Stomach (tissue), 19 donors: ENCODE measurements at places on chromosomes 4 and X. TPM values are rescaled to one million over a fixed set of nuclear protein-coding genes. Genes with fewer than 3 reads are reported as not detected.
A peak's percentile ranks its signal among the peaks of the same experiment; 100 is the strongest.

GRCh38 chr4:177190995-177191580 is 118.6 kb upstream of the NEIL3 start:
- DNase-seq: peak; percentile 18

- peak; percentile 35 for DNase-seq
These were observed 21.3 kb upstream of the SULT1E1 start for GRCh38 chr4:69881173-69881773.

DNA sequence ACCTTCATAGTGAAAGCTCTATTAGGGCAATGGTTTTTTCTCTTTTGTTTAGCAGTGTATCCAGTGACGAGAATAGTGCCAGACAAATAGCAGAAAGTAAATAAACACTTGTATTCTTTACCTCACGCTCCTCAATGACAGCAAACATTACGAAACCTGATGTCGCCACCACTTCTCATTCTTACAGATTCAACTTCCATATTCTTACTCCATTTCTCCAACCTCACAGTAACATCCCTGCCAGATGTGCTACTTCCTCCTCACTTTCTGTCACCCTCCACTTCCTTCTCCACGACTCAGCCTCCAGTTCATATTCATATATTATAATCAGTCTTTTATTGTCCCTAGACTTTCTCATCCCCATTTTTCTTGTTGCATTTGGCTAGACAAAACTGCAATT is 1956.2 kb upstream of the AGA start:
- peak; percentile 2 for DNase-seq

GRCh38 chrX:148609515-148610327 is 109.3 kb downstream of the AFF2 start:
- DNase-seq: no peak

- DNase-seq: no peak
These were observed 58.3 kb downstream of the MID1IP1 start for GRCh38 chrX:38859602-38860001.

- no peak for DNase-seq
These were observed 118.7 kb downstream of the ZIC3 start for GRCh38 chrX:137684591-137684990.

- DNase-seq: peak; percentile 64
These were observed 250 bp downstream of the USP9X start for GRCh38 chrX:41085512-41085877.

- no peak for DNase-seq
These were observed 25.6 kb downstream of the NR0B1 start for GRCh38 chrX:30283456-30284200.

- no peak for DNase-seq
These were observed 224.4 kb downstream of the CLCN4 start for GRCh38 chrX:10381193-10381592.

DNA sequence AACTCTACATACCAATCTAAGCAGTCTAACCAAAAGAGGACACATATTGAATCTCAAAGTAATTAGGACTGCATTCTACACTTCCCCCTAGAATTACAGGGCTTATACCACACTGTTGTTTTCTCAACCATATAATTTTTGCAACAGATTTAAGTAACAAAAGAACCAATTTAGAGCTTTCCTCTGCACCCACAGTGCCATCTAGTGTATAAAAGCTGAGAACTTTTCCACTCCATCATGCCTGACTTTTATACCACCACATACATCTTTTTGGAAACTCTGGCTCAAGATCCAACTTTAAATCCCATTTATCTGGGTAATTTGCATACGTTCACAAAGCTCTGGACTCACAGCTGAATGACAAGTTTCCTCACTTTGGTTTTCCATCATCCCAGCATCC is 99.5 kb downstream of the EFHC2 start:
- DNase-seq: no peak

DNA sequence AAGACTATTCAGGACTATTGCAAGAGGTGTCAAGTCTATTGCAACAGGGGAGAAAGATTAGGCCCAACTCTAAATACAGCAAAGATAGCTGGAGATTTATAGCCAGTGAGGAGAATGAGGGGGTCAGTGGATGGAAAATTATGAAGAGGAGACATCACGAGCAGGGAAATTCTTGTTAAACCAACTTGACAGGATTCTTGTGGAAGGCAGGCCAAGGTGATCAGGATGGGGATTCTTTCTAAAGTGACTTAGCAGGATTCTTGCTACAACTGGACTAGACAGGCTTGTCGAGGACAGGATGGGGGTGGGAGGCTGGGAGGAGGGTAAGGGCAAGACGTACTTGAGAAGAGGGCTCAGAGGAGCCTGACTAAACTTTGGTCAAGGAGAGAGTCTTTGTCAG is 89.0 kb downstream of the PHEX start:
- DNase-seq: no peak

- no peak for DNase-seq
These were observed 36.4 kb downstream of the HTRA3 start for GRCh38 chr4:8305851-8306471.

DNA sequence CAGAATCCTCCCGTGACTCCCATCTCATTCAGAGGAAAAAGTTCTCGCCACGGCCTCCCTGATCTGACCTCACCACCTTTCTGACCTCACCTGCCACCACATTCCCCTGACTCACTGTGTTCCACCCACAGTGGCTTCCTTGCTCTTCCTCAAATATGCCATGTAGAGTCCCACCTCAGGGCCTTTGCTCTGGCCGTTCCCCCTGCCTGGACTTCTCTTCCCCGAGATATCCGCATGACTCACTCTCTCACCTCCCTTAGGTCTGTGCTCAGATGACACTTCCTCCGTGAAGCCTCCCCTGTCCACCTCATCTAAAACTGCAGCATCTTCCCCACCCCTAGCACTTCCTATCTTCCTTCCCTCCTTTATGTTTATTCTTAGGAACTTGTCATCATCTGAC is 7.2 kb upstream of the TSPYL2 start:
- no peak for DNase-seq

- peak; percentile 37 for DNase-seq
These were observed 110.0 kb upstream of the EDNRA start for GRCh38 chr4:147370881-147371280.

- no peak for DNase-seq
These were observed 78.3 kb upstream of the UNC5C start for GRCh38 chr4:95627024-95627605.

DNA sequence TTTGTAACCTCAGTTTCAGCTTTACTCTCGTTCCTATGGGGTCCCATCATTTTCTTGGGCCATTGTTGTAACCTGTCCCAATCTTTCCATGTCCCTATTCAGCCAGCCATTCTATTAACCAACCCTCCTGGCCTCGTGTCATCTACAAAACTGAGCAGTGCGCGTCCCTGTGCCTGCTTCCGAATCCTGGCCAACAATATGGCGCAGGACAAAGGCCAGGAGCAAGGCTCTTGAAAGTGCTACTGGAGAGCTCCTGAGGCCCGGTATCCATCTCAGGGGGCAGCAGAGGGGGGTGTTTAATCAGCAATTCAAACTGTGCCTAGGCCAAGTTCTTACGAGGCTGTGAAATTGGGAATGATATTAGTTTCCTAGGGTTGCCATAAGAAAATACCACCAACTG is 41.2 kb upstream of the APLN start:
- no peak for DNase-seq

- no peak for DNase-seq
These were observed 24.4 kb downstream of the PPP2R3B start for GRCh38 chrX:362351-362750.

DNA sequence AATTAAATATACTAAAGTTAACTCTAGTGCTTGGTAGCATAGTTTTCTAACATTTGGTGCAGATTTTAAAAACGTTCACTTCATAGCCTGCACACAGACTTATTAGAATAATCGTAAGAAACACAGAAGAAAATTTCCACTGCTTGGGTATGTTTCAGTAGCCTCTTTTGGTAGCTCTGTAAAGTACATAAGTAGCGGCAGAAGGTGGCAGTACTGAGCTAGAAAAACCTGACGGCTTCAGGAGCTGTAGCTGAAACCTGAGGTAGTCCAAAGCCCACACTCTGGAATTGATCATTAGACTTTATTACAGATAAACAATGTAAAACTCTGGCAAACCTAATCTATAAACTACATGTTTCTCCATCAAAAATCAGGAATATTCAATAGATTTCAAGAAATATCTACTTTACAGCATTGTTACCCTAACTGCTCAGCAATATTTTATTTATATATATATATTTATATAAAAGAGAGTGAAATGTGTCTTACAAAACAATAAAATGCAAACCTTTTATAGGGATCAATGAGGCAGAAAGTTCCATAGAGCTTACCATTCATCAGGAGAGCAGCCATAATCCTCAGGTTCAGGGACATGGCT is 88.2 kb downstream of the ATP8A1 start:
- DNase-seq: peak; percentile 69

GRCh38 chr4:2902126-2902525 is 58.5 kb downstream of the ADD1 start:
- DNase-seq: no peak

DNA sequence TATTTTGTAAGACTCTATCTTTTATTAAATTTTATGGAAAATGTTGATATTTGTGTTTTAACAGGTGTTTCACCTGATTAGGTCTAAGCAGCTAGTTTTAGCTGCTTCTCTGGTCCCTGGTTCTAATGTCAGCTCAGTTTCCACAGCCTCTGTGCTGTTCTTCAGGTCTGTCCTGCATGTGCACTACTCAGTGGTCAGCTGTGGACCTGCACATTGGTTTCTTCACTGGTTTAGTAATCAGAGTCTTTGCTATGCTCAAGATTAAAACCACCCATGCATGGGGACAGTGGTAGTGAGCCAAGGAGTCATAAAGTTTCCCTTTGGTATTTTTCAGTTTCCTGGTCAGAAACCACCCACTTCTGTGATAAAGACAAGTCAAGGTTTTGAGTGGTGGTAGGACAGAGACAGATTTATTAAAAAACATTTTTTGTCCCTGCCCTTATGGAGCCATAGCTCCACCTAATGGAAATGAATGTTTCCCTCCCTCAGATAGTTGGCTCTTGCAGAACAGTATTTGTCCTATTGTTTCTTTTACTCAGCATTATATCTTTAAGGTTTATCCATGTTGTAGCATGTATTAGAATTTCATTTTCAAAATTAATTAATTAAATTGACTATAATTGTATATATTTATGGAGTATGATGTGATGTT is 36.8 kb upstream of the VBP1 start:
- no peak for DNase-seq

DNA sequence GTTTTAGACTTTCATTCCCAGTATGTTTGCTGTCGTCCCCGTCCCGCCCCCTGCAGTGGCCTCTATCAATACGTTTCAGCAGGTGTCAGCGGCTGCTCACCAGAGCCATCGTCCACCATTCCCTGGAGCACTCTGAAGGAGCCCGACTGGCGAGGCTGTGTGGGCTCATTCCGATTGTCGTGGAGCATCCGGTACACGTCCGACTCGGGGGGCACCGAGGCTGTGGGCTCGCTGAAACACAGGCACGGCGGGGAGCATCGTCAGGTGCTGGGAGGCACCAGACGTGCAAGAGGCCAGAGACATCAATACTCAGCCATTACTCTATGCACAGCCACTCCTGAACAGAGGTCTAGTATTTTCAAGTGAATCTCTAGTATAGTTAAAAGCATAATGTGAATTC is 28.9 kb downstream of the PDLIM3 start:
- DNase-seq: no peak

DNA sequence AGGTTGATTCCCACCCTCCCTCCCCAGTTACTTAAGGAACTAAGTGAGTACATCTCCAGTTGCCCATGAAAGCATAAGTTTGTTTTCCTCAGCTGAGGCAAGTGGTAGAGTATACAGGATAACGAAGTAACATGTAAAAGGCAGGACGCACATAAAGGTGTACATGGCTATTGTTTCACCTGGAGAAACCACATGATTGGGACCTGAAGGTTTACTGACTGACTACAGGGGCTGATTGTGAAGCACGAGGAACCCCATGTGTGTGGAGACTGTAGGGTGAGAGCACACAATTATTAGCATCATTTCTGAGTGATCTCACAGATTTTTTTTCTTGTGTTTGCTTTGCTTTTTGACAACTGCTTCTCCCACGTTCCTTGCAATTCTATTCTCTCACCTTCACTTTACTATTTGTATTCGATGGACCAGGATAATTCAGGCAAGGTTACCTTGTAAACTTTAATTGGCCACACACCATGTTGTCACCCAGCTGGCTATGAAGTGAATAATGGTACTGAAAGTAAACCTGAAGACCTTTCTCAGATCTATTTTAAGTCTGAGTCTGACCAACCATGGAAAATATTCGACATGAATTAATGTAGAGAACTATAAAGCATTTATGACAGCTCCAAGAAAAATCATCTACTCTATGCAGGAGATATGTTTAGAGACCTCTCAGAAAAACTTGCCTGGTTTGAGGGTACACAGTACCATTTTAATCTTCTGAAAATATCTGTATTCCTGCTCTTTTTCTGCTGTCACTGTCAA is 102.5 kb upstream of the MYOZ2 start:
- no peak for DNase-seq

DNA sequence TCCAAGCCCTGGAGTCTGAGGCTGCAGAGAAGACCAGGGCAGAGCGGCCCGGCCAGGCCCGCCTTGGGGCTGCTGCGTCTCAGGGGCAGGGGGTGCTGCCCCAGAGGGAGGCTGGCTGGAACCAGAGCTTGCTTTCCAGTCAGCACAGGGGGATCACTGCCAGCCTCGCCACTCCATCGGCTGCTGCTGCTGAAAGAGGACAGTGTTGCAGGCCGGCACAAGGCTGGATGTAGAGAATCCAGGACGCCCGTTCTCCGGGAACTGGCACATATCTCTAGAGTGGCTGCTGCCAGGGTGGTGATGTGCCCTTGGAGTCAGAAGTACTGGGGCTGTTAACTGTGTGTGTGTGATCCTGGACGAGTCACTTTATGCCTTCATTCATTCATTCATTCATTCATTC is 31.9 kb upstream of the SORCS2 start:
- no peak for DNase-seq

GRCh38 chr4:7862561-7863192 is 77.0 kb downstream of the AFAP1 start:
- DNase-seq: no peak

Gene SLC7A11
- polyA plus RNA-seq: 1.5 TPM

Gene USP17L21
- polyA plus RNA-seq: not detected

Gene TMPRSS11E
- polyA plus RNA-seq: not detected

Gene SPIN2B
- 4.9 TPM for polyA plus RNA-seq

Gene FGFR3
- polyA plus RNA-seq: 84.1 TPM

Gene GPAT3
- 2.6 TPM for polyA plus RNA-seq

Gene RASL11B
- polyA plus RNA-seq: 1.8 TPM

Gene FAT1
- polyA plus RNA-seq: 17.9 TPM

Gene RNF128
- 6.4 TPM for polyA plus RNA-seq

Gene GIMD1
- not detected for polyA plus RNA-seq

Gene MAGEA2B
- not detected for polyA plus RNA-seq

Gene AREG
- polyA plus RNA-seq: 23.0 TPM

Gene MAGEA10
- polyA plus RNA-seq: not detected

Gene GNRHR
- not detected for polyA plus RNA-seq
